Kidney glomerular epithelial cell (primary cell): ENCODE measurements at places on chromosomes 4 and X.
A peak's percentile ranks its signal among the peaks of the same experiment; 100 is the strongest.

DNA sequence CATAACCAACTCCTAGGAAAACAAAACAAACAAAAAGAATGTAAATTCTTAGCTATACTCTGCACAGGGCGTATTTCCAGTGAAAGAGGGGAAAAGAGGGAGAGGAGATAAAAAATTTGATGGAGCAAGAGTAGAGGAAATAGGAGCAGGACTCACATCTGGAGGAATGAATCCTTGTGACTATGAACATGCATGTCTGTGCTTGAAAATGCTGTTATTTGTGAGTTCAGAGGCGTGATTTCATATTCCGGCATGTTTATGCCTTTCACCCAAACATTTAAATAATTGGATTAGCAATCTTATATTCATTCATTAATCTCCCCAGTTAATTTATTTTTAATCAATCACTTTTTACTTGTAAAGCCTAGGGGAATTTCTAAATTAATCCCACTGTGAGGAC is 11.2 kb upstream of the NUDT11 start:
- no peak for DNase-seq

- DNase-seq, result peak; percentile 41
Observed at GRCh38 chr4:2850966-2851798, 7.5 kb downstream of the ADD1 start.

GRCh38 chr4:2914256-2915126 is 48.7 kb downstream of the NOP14 start:
- no peak for DNase-seq

GRCh38 chr4:1512738-1513660 is 106.8 kb upstream of the NKX1-1 start:
- DNase-seq, result peak; percentile 1

GRCh38 chr4:184675018-184675417 is 25.5 kb downstream of the PRIMPOL start:
- no peak for DNase-seq

- peak; percentile 2 for DNase-seq
Observed at GRCh38 chr4:41935652-41936021, 408 bp downstream of the TMEM33 start.

DNA sequence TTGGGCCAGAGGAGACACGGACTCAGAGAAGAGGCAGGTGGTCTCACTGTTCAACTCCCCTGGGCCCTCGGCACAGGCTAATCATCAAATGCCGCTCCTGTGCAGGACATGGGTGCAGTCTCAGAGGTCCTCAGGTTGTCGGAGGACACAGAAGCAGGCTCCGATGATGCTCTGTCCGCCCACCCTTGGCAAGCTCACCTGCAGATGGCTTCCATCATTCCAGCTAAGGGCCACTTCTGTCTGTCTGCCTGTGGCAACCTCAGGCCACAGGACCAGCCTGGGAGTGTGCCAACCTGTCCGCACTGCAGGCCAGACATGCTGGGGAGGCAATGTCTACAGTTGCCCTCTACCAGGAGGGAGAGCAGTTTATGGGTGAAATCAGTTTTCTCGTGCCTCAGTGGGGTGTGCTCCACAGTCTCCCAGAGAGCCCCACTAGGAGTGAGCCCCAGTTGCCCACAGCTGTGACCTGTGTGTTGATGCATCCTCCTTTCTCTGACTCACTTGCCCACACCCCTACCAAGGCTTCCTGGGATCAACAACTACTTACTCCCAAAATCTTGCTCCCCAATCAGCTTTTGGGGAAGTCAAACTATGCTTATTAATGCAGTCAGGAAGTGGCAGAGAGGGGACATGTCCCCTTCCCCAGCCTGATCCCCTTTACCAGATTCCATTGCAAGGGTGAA is 55.9 kb downstream of the HTRA3 start:
- DNase-seq, result no peak

DNA sequence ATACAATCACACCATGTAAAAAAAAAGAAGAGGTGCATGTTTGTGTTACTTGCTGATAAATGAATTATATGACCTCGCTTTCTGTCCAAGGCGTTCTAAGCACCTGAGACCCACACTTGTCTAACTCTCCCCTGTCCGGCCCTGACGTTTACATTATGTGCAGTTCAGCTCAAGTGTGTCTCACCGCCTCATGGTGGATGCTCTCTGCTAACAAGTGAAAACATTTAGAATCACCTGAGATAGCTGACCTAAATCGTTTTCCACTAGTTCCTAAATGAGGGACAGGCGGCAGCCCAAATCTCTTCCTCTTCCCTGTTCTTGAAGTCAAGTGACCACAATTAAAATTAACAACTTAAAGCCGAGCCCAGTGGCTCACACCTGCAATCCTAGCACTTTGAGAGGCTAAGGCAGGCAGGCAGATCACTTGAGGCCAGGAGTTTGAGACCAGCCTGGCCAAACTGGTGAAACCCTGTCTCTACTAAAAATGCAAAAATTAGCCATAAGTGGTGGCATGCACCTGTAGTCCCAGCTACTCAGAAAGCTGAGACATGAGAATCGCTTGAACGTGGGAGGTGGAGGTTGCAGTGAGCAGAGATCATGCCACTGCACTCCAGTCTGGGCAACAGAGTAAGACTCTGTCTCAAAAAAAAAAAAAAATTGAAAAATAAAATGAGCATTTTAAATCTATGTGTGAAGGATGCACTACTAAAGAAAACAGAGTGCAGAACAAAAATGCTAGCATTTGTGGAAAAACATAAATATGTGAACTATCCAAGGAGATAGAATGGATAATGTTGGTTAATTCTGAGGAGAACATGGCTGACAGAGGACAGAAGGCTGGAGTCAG is 3.9 kb upstream of the TIFA start:
- no peak for DNase-seq

DNA sequence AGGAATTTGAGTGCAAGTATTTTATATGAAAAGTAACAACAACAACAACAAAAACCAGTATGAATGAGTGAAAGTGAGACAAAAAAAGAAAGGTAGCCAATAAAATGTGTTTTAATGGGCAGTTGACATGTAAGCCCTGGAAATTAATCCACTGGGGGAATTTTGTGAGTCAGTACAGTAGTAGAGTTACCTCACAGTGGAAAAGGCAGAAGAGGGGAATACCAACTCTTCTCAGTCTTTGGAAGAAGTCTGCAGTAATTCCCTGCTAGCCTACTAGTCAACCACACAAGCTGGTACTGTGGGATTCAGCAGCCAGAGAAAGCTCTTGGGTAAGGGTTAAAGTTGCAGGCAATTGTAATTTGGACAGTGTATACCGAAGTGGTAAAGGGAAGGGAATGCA is 76.3 kb upstream of the IL15 start:
- no peak for DNase-seq

DNA sequence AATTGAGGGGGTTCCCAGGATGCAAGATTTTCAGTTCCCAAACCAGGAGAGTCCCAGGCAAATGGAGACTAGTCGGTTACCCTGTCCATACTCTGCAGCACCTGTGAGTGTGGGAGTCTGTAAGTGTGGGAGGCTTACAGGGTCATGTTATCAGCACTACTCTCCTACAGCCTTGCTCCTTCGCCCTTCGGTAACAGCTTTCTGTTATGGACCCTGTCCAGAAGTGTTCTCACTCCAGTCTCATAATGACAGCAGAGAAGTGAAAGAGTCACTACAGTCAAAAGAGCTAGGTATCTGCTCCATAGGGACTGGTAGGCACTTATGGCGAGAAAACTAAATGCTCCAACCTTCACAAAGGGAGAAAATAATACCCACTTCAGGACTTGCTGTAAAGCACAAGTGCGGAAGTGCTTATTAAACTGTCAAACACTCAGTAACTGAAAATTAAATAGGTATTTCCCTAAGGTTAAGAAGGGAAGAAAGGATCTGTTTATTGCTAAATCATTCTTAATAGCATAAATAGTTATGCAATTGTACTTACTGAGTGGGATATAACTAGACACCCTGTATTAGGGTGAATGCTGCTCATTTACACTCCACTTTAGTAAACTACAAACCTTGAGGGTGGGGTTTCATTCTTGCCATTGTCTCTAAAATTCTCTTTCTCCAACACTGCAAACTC is 2.7 kb upstream of the ADH7 start:
- no peak for DNase-seq

- peak; percentile 34 for DNase-seq
Observed at GRCh38 chr4:16110661-16111290, 27.0 kb upstream of the PROM1 start.

DNA sequence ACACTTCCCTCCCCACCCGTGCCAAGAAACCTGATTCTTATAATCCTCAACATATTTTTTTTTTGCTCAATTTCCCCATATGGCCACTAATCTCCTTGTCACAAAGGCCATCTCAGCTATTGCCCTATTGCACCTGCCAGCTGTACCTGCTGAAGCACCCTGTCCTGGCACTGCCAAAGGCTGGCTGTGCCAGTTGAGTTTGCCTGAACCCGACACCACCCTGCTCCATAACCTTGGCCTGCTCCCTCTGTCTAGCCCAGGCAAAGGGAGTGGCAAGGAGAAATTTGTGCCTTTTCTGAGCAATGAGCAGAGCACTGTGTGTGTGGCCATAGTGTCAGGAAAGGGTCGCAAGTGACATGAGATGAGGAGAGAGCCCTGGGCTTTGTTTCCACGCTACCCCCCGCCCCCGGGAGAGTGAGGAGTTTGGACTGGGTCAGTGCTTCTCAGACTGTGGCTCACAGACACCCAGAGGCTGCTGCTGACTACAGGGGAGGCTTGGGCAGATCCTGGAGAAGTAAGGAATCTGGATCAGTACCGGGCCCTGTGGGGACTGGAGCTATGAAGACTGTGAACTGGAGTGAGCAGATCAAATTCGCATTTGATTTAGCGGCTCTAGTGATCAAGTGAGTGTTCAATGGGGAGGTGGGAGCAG is 42.2 kb upstream of the HMGB3 start:
- no peak for DNase-seq

DNA sequence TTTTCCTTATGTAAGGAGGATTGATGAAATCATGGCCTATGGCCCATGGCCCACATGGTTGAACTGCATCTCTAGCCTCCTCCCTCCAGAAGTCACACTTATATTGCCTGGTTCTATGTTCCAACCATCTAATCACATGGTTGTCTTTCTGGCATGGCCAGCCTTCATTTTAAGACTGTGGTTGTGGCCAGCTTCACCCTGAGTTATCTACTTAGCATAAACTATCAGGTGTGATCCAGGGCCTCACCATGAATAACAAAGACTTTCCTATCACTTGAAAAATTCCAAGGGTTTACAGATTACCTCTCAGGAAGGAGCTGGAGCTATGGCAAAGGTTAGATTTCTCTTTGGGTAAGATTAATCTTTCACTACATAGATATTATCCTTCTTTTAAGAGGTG is 222.8 kb downstream of the SNCA start:
- DNase-seq, result no peak

DNA sequence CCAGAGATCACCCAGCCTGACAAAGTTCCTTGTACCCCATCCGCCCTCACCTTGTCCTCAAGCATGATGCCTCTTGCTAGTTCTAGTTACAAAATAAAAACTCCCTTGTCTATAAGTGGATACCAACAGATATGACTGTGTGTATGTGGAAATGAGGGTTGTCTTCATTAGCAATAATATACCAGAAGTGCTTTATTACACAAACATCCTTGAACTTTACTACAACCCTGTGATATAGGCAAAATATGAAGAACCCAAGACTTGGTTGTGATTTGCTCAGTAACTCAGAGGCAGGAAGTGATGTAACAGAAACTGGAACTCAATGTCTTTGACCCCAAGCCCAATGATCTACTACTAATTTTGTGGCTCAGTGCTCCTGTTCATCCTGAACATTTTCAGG is 97.6 kb downstream of the AKAP4 start:
- no peak for DNase-seq

DNA sequence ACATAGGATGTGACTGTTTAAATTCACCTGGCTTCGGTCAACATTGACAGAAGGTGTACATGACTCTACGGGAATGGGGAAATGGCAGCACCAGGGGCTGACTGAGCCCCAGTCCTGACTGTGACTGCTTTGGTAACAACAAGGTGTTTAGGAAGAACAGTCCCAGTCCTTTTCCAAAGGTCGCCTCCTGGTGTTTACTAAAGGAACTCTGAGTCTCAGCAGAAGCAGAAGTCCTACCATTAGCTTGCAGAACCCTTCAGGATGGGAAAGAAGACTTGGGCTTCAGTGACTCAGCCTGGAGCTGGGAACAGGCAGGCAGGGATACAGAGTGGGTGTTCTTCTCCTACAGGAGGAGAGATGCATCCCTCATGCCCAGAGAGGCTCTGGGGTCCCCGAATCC is 103.3 kb downstream of the MGST2 start:
- DNase-seq, result no peak
